Stomach (tissue), 19 donors: ENCODE measurements at places on chromosomes 6 and 20.
A peak's percentile ranks its signal among the peaks of the same experiment; 100 is the strongest.

- no peak for DNase-seq
Observed at GRCh38 chr20:32124916-32125454, 15.5 kb downstream of the TM9SF4 start.

DNA sequence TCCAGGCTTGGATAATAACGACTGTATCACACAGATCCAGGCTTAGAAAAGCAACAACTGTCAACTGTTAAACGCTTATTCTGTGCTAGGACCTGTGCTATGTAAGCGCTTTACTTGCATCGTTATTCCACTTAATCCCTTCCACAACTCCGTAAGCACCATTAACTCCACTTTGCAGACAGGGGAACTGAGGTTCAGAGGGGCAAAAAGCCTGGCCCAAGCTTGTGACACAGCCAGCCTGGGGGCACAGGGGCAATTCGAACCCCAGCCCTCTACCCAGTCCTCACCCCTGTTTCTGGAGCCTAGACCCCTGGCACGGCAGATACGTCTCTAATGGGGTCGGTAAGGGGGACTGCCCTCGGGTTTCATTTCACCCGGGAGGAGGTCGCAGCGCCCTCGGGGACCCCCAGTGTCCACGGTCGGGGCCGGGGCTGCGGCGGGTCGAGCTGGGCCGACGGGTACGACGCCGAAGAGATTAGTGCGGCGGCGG is 411 bp downstream of the DSN1 start:
- DNase-seq = no peak

DNA sequence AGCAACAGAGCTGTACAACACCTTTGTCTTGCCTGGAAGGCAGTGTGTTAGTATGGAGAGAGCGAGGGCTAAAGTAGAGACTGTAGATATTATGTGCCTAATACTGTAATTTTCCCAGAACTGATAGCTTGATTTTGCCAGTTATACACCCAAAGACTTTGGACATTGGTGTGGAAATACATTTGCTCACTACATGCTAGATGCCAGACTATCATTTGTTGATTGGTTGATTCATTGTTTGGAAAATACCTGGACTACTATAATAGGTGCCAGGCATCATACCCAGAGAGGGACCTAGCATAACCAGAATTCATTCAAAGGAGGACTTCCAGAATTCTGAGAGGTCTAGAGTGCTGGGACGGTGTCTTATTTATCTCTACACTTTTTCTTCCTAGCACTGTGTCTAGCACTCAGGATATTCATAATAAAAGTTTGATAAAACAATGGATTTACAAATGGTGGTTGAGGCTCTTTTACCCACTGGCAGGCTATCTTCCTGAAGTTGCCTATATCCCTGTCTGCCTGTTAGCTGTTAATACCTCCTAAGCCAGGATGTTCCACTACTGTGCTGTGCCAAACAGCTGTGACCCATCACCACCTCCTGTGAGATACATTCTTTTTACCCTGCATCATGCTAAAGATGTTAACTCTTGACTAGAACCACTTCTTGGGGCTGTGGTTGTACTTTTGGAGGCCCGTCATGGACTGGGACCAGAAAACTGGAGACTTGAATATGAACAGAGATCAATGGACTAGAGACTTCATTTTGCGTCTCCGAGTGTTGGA is 72.2 kb upstream of the FUCA2 start:
- DNase-seq = peak; percentile 73

GRCh38 chr6:68635412-68635705 is 277 bp downstream of the ADGRB3 start:
- no peak for DNase-seq

DNA sequence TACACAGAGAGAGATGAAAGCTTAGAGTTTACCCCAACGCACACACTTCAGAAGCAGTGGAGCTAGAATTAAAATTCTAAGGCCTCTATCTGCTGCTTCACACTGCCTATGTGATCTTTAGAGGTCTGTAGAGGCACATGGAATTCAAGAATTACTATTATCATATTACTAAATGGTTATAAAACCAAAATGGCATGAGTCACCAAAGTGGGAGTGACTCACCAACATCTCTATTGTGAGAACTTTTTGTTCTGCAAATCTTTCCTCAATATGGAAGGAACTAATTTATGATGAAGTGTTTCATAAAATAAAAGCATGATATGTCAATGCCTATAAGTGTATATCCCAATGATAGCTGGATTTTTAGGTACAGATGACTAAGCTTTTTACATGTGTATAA is 28.5 kb upstream of the TMEM244 start:
- no peak for DNase-seq

DNA sequence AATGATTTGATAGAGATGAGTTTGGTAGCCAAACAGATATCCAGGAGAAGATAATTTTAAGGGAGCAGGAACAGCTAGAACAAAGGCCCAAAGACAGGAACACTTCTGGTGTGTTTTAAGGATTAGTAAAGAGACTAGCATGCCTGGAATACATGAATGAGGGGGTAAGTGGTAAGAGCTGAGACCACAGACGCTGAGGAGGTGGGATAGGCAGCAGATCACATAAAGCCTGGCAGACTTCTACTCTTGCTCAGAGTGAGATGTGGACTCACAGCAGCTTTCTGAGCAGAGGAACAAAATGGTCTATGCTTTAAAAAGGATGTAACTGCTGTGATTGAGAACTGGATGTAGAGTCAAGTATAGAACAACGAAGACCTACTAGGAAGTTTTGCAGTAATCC is 100.1 kb downstream of the EPHA7 start:
- DNase-seq = no peak

DNA sequence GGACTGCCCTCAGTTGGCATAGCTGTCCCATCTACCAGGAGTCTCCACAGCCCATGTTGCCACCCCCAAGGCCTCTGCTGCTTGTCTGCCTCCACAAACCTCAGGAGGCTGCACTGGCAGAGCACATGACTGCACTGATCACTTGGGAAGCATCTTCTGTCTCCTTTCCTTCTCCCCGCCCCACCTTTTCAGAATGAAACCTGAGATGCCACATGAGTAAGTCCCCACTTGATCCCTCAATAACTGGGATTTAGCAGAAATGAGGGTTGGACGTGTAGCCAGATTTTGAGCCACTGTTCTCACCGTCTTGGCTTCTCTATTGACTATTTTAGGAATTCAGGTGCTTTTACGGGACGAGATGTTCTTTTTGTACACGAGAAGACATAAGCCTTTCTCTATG is 328.4 kb downstream of the CDC5L start:
- DNase-seq = no peak

DNA sequence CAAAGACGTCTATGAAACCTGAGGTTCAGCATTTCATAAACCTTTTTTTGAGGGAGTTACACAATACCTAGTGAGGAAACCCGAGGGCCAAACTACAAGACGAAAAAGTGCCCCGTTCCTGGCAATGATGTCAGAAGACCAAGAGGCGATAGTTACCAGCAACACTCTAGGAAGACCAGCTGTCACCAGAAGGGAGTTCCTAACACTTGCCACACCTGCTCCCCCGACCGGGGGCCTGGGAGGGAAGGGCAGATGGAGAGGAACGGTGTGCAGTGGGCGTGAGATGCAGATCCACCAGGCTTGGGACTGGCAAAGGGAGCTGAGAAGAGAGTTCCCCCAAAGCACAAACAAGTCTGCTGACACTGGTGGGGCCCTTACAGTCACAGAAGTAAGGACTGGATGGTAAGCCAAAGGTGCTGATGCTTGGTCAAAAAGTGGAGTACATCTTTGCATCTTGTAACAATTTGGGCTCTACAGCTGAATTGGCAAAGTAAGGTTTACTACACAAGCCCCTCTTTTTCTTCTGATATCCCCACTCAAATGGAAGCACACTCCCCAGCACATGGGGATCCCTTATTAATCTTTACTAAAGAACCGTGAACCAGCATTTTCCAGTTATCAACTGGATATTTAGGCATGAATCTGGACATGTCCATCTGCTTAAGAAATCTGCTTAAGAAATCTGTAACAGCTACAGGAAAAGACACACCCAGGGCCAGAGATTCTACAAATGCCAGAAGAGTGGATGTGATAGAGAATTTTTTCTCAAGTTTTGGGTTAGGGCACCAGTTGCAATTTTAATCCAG is 38.5 kb downstream of the PANK2 start:
- DNase-seq = peak; percentile 33

GRCh38 chr6:50455029-50455428 is 258.3 kb upstream of the TFAP2D start:
- no peak for DNase-seq

- DNase-seq = peak; percentile 63
Observed at GRCh38 chr20:20083807-20084206, 31.5 kb downstream of the CFAP61 start.

DNA sequence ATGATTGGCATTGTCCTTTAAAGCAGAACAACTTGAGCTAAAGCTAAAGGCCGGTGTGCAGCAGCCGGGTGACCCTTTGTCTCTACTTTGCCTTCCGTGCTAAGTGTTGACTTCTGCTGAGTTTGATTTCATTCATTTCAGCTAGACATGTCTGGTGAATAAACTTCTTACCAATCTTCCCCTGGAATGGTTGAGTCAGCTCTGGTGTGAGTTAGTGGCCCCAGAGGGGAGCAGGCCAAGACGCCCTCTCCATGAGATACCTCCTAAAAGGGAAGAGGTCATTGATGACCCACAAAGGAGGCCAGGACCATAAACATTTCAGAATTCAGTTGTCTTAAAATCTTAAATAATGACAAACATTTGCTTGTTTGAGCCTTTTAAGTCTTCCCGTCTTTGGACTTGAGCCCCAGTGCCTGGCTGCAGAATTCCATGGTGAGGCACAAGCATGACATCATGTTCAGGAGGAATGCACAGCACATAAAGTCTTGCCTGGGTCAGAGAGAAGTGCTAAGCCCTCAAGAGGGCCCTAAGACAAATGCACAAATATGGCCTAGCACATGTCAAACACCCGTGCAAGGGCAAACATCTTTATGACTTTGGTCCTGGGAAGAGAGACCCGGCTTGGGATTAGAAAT is 96.3 kb upstream of the NEDD9 start:
- no peak for DNase-seq

DNA sequence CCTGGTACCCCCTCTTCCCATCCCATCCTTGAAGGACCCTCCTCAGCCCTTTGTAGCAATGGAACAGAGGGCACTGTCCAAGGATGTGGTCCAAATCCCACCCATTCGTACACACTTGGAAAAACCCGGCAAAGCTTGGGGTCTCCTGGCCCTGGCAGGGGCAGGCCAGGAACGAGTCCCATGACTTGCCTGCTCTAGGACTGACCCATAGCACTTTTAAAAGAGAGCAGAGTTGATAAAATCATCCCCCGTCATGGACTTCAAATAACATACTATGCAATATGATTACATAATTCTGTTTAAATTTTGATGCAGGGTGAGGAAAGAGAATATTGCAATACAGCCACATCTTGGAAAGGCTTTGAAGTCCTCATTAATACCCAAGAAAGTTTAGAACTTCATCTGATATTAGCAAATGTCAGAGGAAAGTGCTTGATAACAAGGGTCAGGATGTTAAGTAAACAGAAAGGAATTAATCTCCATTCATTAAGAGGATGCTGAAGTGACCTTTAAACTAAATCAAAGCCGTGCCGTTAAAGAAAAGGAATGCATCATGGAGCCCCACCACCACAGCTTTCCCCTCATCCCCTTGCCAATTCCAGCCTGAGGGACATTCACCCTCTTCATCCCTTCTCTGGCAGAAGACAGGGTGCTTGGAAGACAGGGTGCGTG is 60.7 kb upstream of the NXT1 start:
- no peak for DNase-seq
